Esophagus squamous epithelium (tissue), 5 donors: ENCODE measurements at places on chromosomes 7 and 10.

DNA sequence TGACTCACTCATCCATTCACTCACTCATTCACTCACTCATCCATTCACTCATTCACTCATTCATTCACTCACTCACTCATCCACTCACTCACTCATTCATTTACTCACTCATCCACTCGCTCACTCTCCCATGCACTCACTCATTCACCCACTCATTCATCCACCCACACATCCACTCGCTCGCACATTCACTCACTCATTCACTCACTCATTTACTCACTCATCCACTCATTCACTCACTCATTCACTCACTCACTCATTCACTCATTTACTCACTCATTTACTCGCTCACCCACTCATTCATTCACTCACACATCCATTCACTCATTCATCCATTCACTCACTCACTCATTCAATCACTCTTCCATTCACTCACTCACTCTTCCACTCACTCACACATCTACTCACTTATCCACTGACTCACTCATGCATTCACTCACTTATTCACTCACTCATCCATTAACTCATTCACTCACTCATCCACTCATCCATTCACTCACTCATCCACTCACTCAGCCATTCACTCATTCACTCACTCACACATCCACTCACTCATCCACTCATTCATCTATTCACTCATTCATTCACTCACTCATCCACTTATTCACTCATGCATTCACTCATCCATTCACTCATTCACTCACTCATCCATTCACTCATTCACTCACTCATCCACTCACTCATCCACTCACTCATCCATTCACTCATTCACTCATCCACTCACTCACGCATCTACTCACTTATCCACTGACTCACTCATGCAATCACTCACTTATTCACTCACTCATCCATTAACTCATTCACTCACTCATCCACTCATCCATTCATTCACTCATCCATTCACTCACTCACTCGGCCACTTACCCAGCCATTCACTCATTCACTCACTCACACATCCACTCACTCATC lies 74.0 kb downstream of the CARD11 start:
- no peaks in the 10 kb centered on the region for H3K4me1 ChIP-seq
- DNase-seq, result no peak
- H3K27me3 ChIP-seq, result no peaks in the 10 kb centered on the region
- no peaks in the 10 kb centered on the region for H3K36me3 ChIP-seq

GRCh38 chr7:93902777-93903423 lies 3.5 kb upstream of the GNGT1 start:
- H3K27ac ChIP-seq, result no peak overlapping the region
- no peaks in the 10 kb centered on the region for H3K4me1 ChIP-seq
- no peaks in the 10 kb centered on the region for H3K27me3 ChIP-seq
- H3K36me3 ChIP-seq, result no peaks in the 10 kb centered on the region
- no peak for DNase-seq

GRCh38 chr7:34133983-34134782 lies 228.8 kb downstream of the BMPER start:
- H3K4me1 ChIP-seq, result peaks cover 5% of the 10 kb centered on the region
- no peak overlapping the region for H3K27ac ChIP-seq
- H3K36me3 ChIP-seq, result no peaks in the 10 kb centered on the region
- no peak overlapping the region for H3K4me3 ChIP-seq
- no peaks in the 10 kb centered on the region for H3K27me3 ChIP-seq

GRCh38 chr7:40329601-40330153 lies 194.9 kb downstream of the SUGCT start:
- no peaks in the 10 kb centered on the region for H3K4me1 ChIP-seq
- H3K4me3 ChIP-seq, result no peak overlapping the region
- no peaks in the 10 kb centered on the region for H3K27me3 ChIP-seq
- H3K36me3 ChIP-seq, result no peaks in the 10 kb centered on the region
- no peak for DNase-seq

DNA sequence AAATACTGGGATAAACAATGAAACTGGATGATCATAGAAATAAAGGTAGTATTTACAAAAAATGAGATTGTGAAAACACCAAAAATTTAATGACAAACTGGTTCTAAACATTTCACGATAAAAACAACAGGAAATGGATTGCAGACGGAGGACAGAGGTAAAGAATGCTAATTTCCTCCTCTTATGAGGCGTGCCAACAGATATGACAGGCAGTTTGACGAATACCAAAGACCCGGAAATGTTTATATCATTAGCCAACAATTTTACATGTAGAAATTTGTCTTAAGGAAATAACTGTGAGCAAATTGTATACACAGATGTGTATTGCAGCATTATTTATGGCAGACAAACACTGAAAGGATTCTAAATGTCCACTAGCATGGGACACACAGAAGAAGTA lies 162.0 kb upstream of the MGMT start:
- H3K4me1 ChIP-seq, result no peaks in the 10 kb centered on the region
- H3K27me3 ChIP-seq, result no peaks in the 10 kb centered on the region
- no peak overlapping the region for H3K27ac ChIP-seq
- H3K36me3 ChIP-seq, result no peaks in the 10 kb centered on the region

GRCh38 chr10:31759124-31759798 lies 169.4 kb downstream of the ARHGAP12 start:
- peaks cover 9% of the 10 kb centered on the region for H3K4me1 ChIP-seq
- H3K27ac ChIP-seq, result peak overlapping the region; percentile 97
- H3K36me3 ChIP-seq, result no peaks in the 10 kb centered on the region
- no peak for DNase-seq
- no peaks in the 10 kb centered on the region for H3K27me3 ChIP-seq
- peak overlapping the region; percentile 88 for H3K4me3 ChIP-seq

- no peak for DNase-seq
- no peaks in the 10 kb centered on the region for H3K4me1 ChIP-seq
- H3K27me3 ChIP-seq, result no peaks in the 10 kb centered on the region
- no peak overlapping the region for H3K27ac ChIP-seq
These were observed 122.6 kb upstream of the PTER start for GRCh38 chr10:16314259-16314658.

GRCh38 chr10:51503378-51503777 lies 196.0 kb downstream of the CSTF2T start:
- H3K36me3 ChIP-seq, result no peaks in the 10 kb centered on the region
- no peak for DNase-seq
- no peaks in the 10 kb centered on the region for H3K4me1 ChIP-seq
- no peak overlapping the region for H3K27ac ChIP-seq

GRCh38 chr7:157269341-157270059 lies 67.3 kb upstream of the DNAJB6 start:
- DNase-seq, result no peak
- peaks cover 73% of the 10 kb centered on the region for H3K36me3 ChIP-seq
- H3K27me3 ChIP-seq, result no peaks in the 10 kb centered on the region
- H3K4me1 ChIP-seq, result peaks cover 24% of the 10 kb centered on the region

DNA sequence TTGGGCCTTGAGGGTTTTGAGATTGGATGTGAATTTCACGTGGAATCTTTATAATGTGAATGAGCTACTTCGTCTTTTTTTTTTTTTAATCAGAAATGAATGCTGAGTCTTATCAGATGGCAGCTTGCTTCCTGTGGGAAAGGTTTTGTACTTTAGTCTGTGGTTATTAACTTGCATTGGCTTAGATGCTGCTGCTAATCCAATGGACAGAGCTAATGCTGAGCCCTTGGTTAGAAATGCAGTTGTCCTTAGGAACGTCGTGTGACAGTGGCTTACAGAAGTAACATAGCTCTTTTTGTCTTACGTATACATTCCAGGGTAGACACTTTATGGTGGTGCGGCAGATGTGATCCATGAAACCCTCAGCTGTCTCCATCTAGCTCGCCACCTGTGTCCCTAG lies 32.8 kb downstream of the ADCY1 start:
- no peaks in the 10 kb centered on the region for H3K27me3 ChIP-seq
- no peak overlapping the region for H3K27ac ChIP-seq
- H3K36me3 ChIP-seq, result no peaks in the 10 kb centered on the region
- H3K4me1 ChIP-seq, result no peaks in the 10 kb centered on the region

DNA sequence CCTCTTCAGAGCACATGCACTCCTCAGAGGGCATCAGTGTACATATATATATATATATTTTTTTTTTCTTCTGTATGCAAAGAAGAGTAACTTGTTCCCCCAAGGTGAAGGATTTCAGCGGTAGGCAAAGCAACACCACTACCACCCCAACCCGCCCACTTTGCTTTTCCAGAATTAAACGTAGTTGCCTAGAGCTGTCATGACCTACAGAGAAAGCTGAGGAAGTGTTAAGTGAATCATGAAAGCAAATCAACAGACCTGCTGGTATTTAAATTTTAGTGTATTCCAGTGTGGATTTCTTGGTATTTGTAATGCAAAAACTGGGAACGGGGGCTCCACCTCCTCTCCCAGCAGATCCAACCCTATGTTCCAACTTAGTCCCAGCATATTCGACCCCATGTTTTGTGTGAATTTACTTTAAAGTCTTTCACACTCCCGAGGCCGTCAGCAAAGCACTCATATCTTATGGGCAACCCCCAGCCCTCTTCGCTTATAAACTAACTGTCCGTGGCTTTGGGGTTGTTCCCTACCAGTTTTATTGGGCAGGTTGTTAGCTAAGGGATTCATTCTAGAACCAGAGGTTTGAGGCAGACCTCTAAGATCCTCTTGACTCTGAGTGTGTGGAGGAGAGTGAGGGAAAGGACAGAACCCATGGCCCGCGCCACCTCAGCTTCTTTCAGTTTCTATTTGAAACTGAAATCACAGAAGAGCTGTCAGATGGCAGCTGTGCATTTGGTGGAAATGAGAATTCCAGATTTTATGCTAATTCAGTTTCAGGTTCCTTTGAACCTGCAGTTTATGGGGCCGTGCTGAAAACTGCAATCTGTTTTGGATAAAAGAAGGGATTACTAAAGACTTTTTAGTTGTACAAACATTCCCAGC lies 450.2 kb upstream of the GALNT17 start:
- DNase-seq, result no peak
- no peaks in the 10 kb centered on the region for H3K27me3 ChIP-seq
- H3K4me3 ChIP-seq, result no peak overlapping the region
- H3K27ac ChIP-seq, result no peak overlapping the region
- H3K36me3 ChIP-seq, result no peaks in the 10 kb centered on the region

- H3K36me3 ChIP-seq, result no peaks in the 10 kb centered on the region
- H3K27me3 ChIP-seq, result no peaks in the 10 kb centered on the region
- H3K4me1 ChIP-seq, result peaks cover 52% of the 10 kb centered on the region
- peak overlapping the region; percentile 80 for H3K27ac ChIP-seq
- DNase-seq, result no peak
- H3K4me3 ChIP-seq, result no peak overlapping the region
These were observed 98.7 kb upstream of the PPIF start for GRCh38 chr10:79248341-79249185.

DNA sequence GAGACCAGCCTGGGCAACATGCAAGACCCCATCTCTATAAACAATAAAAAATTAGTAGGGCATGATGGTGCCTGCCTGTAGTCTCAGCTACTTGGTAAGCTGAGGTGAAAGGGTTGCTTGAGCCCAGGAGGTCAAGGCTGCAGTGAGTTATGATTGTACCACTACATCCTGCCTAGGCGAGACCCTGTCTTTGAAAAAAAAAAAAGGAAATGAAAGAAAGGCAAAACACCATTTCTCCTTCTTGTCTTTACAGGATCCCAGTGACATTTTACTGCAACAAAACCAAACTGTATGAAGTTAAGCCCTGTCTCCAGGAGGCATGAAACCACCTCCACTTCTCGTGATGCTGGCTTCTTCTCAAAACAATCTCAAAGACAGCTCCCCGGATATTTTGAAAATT lies 29.9 kb upstream of the PBLD start:
- H3K27me3 ChIP-seq, result no peaks in the 10 kb centered on the region
- no peaks in the 10 kb centered on the region for H3K4me1 ChIP-seq
- H3K27ac ChIP-seq, result no peak overlapping the region
- no peak overlapping the region for H3K4me3 ChIP-seq

GRCh38 chr10:129715805-129716204 lies 248.3 kb downstream of the EBF3 start:
- no peaks in the 10 kb centered on the region for H3K4me1 ChIP-seq
- H3K27ac ChIP-seq, result no peak overlapping the region
- DNase-seq, result no peak

DNA sequence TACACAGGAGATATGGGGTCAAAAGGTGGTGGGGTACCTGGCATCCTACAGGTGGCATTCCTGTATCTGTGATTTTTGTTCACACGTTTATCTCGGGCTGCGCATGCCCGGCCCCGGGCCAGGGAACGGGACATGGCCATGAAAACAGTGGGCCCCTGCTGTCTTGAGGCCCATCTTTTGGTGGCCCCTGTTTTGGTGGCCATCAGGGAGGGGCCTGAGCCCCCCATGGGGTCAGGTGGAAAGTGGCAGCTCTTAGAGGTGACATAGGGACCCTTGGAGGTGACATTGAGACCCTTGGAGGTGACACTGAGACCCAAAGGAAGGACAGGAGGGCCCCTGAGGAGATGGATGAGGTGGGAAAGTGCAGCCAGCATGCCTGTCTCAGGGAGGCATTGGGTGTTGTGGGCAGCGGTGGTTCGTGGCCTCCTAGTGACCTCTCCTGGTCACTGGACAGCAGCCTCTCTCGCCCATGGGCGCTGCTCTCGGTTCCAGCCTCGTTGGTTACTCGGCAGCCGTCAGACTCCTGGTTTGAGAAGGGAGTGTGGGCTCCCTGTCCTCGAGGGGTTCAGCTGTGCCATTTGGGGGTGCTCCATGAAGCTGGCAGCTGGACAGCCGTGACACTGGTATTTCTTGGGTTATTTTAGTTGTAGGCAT lies 39.9 kb downstream of the INPP5A start:
- no peaks in the 10 kb centered on the region for H3K27me3 ChIP-seq
- peaks cover 4% of the 10 kb centered on the region for H3K36me3 ChIP-seq
- H3K4me1 ChIP-seq, result peaks cover 19% of the 10 kb centered on the region
- no peak overlapping the region for H3K4me3 ChIP-seq
- H3K27ac ChIP-seq, result no peak overlapping the region

DNA sequence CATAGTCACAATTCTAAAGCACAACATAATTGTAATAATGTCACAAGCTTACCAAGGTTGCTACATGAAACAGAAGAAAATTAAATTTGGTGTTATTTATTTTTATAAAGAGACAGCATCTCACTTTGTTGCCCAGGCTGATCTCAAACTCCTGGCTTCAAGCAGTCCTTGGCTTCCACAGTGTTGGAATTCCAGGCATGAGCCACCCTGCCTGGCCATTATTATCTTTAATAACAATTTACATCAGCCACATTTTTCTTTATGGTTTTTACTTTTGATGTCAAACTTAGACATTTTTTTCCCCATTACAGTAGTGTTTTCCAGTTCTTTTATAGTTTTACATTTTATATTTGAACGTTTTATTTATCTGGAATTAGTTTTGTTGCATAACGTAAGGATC lies 46.7 kb downstream of the BMPR1A start:
- H3K4me1 ChIP-seq, result peaks cover 6% of the 10 kb centered on the region
- no peak overlapping the region for H3K27ac ChIP-seq
- no peaks in the 10 kb centered on the region for H3K36me3 ChIP-seq
- no peak for DNase-seq
- H3K4me3 ChIP-seq, result no peak overlapping the region
- H3K27me3 ChIP-seq, result no peaks in the 10 kb centered on the region
